ENCODE measurements at places on chromosomes 11 and 22.

DNA sequence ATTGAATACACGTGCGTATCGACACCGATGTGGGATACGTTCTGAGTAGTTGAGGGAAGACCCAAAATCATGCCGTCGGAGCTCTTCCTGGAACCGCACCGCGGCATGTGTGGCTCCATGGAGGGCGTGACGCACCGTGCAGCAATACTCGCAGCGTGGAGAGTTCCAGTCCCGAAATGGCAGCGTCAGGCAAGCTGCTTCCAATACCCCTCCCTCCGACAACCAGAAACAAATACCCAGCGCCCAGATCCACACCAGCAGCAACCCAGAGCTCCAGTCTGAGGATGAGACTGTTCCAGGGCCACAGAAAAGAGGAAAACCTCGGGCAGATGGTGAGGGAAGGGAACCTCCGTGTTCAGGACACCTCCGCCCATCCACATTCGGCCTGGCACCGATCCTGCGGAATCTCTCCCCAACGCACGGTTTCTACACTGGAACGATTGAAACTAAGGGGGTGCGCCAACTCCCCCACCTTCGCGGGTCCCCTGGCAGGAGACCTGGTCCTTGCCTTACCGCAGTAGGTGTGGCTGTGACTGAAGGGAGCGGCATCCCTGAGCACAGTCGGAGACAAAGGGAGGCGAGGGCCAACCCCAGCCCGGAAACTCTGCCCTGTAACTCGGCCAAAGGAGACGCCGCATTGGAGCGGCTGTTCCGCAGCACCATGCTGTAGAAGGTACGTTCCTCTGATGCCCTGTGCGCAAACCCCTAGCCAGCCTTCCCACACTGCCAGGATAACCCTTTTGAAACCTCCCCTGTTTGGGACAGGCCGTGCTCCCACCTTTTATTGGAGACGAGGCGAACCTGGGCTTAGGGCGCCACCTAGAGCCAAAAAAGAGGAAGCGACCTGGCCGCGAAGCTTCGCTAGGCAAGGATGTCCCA, 28.2 kb downstream of the DBX1 start:
- peak; percentile 4 for DNase-seq

DNA sequence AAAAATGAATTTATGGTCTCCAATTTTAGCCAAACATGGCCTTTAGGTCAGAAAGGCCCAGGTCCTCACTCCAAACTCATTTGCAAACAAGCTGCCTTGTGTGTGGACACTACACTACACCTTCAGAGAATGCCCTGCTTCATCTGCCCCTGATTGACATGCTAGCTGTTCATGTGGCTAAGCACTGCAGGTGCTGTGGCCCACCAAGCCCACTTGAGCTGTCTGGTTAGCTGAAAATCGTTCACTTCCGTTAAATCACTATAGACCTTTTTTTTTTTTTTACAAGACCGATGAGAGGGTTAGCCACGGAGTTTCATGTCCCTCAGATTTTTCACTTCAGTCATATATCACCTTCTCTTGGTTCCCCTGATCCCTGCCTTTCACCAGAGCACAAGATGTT, 39.3 kb downstream of the NF2 start:
- no peak for DNase-seq

DNA sequence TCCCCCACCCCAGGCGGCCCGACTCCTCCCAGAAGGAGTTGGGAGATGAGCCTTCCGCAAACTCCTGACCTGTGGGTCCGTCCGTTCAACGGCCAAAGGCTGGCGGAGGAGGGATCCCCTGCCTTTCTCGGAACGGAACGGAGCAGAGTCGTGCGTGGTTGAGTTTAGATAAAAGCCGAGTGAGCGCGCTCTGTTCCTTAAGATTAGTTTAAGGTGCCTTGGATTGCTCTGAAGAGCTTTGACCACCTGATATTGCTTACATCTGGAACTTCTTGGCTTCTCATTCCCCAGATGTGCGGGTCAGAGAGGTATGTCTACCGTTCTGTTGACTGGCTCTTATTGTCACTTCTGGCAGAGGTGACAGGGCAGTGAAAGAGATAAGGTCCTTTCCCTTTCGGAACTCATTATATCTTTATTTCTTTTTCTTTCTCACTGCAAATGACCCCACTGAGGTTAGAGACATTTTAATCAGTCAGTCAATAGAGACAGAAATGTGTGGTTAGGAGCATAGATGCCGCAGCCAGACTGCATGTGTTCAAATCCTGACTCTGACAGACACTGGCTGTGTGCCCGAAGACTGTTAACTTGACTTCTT, at the start of gene TRIM6:
TRIM6 (plus strand) TSS at position 31 of the 595 bp plus-strand sequence; CDS start at position 292, 261 bp downstream.
- no peak for DNase-seq

- DNase-seq = no peak
Measured at GRCh38 chr11:34984514-34984913, 68.1 kb downstream of the PDHX start.

GRCh38 chr11:128164080-128164741, 423.1 kb downstream of the ETS1 start:
- no peak for DNase-seq

GRCh38 chr11:34915136-34916014, 804 bp downstream of the APIP start:
- no peak for DNase-seq

GRCh38 chr11:125514336-125515101, 18.5 kb upstream of the FEZ1 start:
- DNase-seq = peak; percentile 45

DNA sequence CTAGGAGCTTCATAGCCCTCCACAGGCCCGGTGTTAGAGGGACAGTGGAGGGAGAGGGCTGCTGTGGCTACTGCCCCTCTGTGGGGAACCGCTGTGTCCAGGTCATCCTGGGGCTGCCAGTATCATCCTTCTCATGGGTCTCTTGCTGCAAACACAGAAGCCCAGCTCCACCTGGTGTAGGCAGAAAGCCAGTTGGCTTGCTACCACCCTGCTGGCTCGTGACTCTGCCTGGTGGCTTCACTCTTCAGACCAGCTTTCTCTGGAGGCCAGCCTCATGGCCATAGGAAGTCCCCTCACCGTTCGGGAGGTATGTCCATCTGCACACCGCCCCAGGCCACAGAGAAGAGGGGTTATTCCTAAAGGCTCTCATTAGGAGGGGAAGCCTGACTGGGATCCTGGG, 19.4 kb upstream of the SUSD2 start:
- no peak for DNase-seq

- no peak for DNase-seq
Measured at GRCh38 chr11:97894978-97895377, 1125.8 kb upstream of the CNTN5 start.

GRCh38 chr11:70424765-70425344, 26.5 kb downstream of the CTTN start:
- no peak for DNase-seq

GRCh38 chr11:74731301-74732094, at the start of gene CHRDL2:
CHRDL2 (minus strand) TSS chr11:74731426; CDS start chr11:74730888, 538 bp downstream.
- no peak for DNase-seq

DNA sequence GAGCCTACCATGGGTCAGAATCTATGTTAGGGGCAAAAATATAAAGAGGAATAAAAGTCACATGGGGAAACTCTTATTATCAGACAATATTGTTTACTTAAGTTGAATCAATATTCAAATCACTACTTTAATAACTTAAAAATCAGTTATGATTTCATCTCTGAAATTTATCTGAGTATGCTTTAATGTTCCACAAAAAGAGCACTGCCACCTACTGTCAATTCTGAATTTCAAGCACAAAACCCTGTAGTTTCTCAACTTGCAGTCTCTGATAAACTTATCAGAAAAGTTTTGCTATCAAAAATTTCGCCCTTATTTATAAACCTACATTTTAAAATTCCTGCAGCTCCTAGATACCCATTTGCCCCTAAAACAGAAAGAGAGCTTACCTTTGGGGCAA, 47.3 kb downstream of the RDX start:
- DNase-seq = no peak

- no peak for DNase-seq
Measured at GRCh38 chr11:66787934-66788758, 55.1 kb upstream of the RCE1 start.

DNA sequence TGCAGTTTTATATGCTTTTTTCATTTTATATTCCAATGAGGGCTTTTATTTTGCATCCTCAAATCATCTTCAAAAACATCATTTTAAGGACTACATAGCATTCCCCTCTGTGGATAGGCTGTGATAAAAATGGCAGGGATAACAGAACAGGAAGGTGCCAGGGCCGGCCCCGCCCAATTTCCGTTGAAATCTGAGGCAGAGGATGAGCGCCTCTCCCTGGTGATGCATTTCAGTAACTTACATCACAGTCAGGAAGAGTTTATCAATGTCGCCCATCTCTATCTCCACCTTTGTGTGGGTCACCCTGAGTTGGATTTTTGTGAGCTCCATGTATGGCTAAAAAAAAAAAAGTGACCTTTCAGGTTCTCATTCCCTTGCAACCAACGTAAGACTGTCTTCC, 201.6 kb downstream of the DSCAML1 start:
- DNase-seq = no peak

DNA sequence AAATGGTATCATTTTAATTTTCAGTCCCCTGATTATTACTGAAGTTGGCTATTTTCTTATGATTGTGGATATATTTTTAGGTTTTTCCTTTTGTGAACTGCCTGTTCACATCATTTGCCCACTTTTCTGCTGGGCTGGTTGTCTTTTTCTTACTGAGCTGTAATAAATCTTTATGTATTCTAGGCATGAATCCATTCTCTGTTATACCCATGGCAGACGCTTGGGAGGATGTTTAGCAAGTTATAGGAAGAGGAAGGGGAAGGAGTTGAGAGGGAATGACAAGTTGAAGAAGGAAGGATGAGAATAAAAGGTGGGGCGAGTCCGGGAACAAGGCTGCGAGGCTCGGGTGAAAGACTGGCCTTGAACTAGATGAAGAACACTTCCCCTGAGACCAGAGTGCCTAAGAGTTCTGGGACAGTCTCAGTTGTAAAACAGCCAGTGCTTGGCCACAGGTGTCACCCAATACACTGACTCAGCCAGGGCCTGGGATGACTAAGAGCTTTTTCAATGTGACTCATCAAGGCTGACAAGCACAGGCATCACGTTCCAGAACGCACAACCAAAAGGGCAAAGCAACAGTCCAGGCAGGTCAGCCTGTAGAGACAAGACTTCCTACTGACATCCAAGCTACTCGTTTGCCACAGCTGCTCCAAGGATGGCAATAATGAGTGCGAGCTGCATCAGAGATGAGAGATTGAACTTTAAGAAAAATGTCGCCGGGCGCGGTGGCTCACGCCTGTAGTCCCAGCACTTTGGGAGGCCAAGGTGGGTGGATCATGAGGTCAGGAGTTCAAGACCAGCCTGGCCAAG, 35.2 kb downstream of the LRFN4 start:
- DNase-seq = no peak

- no peak for DNase-seq
Measured at GRCh38 chr11:62150887-62151736, 27.3 kb downstream of the INCENP start.

GRCh38 chr11:126345759-126346585, 9.5 kb upstream of the ST3GAL4 start:
- no peak for DNase-seq

DNA sequence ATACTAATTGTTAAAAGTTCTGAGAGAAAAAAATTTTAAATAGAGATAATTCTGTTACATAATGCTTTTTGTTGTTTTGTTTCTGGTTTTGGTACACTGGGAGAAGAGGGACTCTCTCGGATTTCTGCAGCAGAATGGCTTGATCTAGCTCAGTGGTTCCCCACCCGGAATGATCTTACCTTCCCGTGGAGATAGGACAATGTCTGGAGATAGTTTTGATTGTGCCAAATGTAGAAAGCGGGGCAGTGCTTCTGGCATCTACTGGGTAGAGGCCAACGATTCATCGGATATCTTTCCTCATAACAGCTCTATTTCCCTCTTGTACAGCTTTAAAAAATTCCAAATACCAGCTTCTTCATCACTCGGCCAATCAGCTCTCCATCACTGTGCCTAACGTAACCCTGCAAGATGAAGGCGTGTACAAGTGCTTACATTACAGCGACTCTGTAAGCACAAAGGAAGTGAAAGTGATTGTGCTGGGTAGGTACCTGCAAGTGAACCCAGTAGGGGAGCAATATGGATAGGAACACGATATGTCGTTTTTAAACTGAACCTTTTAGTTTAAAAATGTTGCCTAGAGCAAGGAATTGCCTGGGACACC, 13.2 kb downstream of the CRTAM start:
- DNase-seq = no peak

- no peak for DNase-seq
Measured at GRCh38 chr11:66159324-66159984, 89.4 kb downstream of the PACS1 start.

GRCh38 chr11:71454470-71455113, 1.6 kb downstream of the NADSYN1 start:
- peak; percentile 16 for DNase-seq

DNA sequence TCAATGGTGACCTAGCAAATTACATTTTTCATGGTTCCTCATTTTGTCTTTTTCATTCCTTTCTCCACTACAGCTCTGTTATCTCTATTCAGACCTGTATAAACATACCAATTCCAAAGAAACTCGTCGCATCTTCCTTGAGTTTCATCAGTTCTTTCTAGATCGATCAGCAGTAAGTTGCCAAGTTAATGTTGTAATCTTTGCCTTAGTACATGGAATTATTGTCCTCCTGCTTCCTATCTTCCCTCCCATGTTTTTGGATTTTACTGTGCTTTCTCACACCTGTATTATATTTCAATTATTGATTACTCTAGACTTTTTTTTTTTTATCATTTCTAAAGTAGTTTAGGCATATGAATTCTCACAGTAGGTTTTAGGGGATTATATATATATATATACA, 69.5 kb upstream of the GRIK4 start:
- DNase-seq = no peak

- no peak for DNase-seq
Measured at GRCh38 chr11:73380331-73380730, 4.1 kb downstream of the RELT start.

GRCh38 chr11:67158221-67158620, 39.2 kb downstream of the KDM2A start:
- no peak for DNase-seq

DNA sequence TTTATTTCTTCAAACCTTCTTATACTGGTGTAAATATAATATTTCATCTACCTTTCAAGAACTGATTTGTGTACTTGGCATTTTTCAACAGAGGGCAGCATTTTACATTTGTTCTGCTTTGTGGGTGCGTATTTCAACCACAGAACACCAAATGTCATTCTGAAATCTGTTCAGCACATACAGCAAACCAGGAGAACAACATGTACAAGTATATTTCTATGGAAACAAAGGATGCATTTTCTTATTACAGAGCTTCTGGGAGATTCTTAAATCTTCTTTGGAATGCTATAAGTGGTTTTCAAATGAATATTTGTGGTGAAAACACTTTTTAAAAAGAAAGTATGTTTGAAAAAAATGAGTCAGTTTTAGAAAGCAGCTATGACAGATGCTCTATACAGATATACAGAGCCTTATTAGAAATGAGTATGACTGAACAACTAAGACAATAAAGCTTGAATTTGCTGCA, 946.0 kb downstream of the FAM181B start:
- no peak for DNase-seq

DNA sequence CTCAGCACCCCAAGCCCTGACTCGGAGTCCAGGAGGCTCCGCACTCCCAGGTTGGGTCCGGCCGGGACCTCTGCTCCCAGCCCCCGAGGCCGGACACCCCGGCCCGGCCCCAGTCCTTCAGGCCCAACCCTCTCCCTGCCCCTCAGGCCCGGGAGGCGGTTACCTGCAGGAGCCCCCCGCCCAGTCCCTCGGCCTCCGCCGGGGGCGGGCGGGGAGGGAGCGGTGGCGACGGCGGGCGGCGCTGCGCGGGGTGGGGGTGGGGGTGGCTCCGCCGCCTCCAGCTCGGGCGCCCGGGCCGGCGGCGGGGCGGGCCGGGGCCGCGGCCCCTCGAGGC, 310 bp downstream of the TCF20 start:
- DNase-seq = no peak

- DNase-seq = no peak
Measured at GRCh38 chr11:85379066-85379465, 248.1 kb downstream of the DLG2 start.

- no peak for DNase-seq
Measured at GRCh38 chr22:31586137-31586920, 75.7 kb downstream of the PISD start.

Data from effector memory CD4-positive, alpha-beta T cell (primary cell).